B cell (primary cell): ENCODE measurements at places on chromosomes 7 and 10.

- no peaks in the 10 kb centered on the region for H3K27me3 ChIP-seq
- no peak overlapping the region for H3K4me3 ChIP-seq
These were observed 1180.4 kb downstream of the CNTNAP2 start for GRCh38 chr7:147296986-147297385.

DNA sequence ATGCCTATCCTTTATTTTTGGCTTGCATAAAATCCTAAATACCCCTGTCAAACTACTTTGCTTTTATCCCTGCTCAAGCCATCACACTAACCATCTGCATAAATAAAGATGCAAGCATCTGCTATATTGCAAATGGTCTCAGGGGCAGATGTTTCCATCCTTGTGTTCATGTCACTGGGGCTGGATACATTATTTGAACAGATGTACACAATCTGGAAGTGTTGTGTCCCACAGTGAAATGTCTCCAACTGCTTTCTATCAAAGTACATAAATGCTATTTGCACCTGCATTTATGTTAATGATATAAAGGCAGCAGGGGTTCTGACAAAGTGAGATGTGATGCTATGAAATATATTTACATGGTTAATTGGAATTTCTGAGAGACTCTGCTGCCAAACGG is 163.1 kb downstream of the ZNF438 start:
- no peak for DNase-seq
- H3K36me3 ChIP-seq: peaks cover 2% of the 10 kb centered on the region
- H3K4me3 ChIP-seq: no peak overlapping the region

- H3K4me3 ChIP-seq: no peak overlapping the region
- peak; percentile 79 for DNase-seq
- H3K4me1 ChIP-seq: no peaks in the 10 kb centered on the region
These were observed 10.4 kb upstream of the SMC3 start for GRCh38 chr10:110556969-110557601.

- no peak for DNase-seq
- no peaks in the 10 kb centered on the region for H3K36me3 ChIP-seq
- H3K27ac ChIP-seq: no peak overlapping the region
These were observed 308.3 kb upstream of the STEAP1 start for GRCh38 chr7:89845952-89846351.

GRCh38 chr7:130182990-130183389 is 22.2 kb downstream of the TMEM209 start:
- H3K27me3 ChIP-seq: no peaks in the 10 kb centered on the region
- H3K4me3 ChIP-seq: no peak overlapping the region
- no peak overlapping the region for H3K27ac ChIP-seq
- DNase-seq: no peak
